Sigmoid colon (tissue), 7 donors: ENCODE measurements at places on chromosomes 3 and 15. TPM values are rescaled to one million over a fixed set of nuclear protein-coding genes. Genes with fewer than 3 reads are reported as not detected.
A peak's percentile ranks its signal among the peaks of the same experiment; 100 is the strongest.

GRCh38 chr3:31946484-31947081 lies 34.5 kb downstream of the OSBPL10 start:
- no peak for DNase-seq

DNA sequence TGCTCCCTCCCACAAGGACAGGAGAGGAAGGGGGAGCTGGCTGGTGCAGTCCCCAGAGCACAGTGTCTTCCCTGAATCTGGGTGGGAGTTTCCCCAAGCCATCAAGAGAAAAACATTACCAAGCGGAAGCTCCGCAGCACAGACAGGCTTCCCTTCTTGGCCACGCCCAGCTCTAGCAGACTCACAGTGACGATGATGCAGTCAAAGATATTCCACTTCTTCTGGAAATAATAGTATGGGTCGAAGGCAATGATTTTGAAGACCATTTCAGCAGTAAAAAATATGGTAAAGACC lies 76.7 kb downstream of the SCN10A start:
- DNase-seq, result no peak

DNA sequence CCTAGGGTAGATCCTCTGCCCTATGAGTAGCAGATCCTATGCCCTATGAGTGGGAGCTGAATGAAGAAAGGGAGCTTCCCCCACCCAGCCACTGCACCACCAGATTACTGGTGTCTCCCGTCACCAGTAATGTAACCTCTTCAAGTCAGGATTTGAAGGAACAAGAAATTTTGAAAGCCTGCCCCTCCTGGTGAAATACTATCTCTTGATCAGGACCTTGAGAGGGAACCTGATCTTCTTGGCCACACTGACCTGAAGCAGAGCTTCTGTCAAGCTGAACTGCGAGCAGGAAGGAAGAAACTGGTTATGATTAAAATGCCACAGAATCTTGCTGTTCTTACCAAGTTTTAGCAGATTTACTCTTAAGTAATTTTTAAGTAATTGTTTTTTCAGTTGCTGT lies 62.8 kb downstream of the RSL24D1 start:
- no peak for DNase-seq

- no peak for DNase-seq
These were observed 26.1 kb upstream of the NECTIN3 start for GRCh38 chr3:111045564-111045963.

Gene CD96
- polyA plus RNA-seq, result 1.8 TPM

- no peak for DNase-seq
These were observed 99.5 kb downstream of the APBA2 start for GRCh38 chr15:28985316-28985645.

DNA sequence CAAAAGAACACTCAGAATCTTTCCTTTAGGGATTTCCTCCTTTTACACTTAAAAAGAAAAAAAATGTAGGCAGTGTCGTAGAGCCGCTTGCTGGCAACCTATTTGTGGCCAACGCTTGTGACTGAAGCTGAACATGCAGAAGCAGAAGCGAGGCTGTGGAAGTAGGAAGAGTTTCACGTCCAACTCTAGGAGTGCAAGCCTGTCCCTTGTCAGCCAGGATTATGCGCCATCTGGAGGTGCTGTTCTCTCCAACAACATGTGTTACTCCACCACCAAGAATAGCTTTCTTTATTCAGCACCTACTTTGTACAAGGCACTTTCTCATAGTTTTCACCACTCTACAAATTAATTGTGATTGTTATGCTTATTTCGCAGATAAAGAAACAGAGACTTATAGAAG lies 223.2 kb upstream of the LMCD1 start:
- DNase-seq, result no peak

Gene UCN2
- 0.10 TPM for polyA plus RNA-seq

DNA sequence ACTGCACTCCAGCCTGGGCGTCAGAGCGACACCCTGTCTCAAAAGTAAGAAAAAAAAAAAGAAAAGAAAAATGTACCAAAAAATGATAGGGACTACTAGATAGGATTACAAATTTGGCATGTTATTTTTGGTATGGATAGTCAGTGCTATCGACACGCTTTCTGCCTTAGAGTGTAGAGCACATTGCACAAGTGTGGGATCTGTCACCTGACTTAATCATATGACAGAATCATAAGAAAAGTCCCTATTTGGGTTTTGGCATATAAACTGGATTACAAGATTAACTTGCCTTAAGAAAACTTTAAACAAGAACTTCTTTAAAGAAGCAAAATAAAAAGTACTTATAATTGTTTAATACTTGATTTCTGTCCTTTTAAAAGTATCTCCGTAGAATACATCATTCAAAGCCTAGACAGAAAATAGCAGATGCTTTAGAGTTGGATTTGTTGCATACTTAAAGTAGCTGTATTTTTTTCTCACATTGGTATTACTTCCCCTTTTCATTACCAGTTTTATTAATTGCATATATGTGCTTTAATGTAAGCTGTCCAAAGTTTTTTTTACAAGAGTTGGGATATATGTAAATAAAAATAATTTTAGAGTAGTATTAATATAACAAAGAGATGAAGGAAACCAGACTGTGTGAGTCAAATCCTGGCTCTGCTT lies 7.8 kb downstream of the ATP6V1A start:
- DNase-seq, result no peak

GRCh38 chr15:33309602-33310276 lies 1.0 kb upstream of the RYR3 start:
- peak; percentile 65 for DNase-seq
